ENCODE measurements at places on chromosomes 2 and 18. TPM values are rescaled to one million over a fixed set of nuclear protein-coding genes. Genes with fewer than 3 reads are reported as not detected.

DNA sequence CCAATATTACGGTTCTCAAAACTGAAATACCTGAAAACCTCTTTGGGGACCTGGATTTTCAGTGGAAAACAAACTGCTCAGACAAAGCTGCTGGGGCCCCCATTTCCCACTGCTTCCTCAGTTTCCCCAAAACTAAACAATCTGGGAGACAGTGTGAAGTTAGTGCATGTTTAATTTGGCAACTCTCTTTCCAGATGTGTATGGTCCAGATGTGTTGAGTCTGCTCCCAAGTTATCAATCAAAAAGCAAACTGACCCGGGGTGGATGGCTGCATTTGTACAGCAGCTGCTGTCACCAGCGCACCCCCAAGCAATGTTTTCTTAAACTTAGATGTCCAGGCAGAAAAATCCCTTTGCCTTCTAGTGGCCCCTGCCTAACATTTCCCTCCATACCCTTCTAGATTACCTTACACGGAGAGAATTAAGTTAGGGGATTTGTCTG lies 136.9 kb downstream of the COPS8 start:
- H3K27ac ChIP-seq = peak overlapping the region; percentile 95
- H3K4me3 ChIP-seq = peak overlapping the region; percentile 45
- DNase-seq = no peak
- no peaks in the 10 kb centered on the region for H3K36me3 ChIP-seq

- H3K27me3 ChIP-seq = no peaks in the 10 kb centered on the region
- H3K4me3 ChIP-seq = no peak within 1 kb of the TSS
- H3K36me3 ChIP-seq = no peaks in the 10 kb centered on the region
- no peaks in the 10 kb centered on the region for H3K4me1 ChIP-seq
- H3K27ac ChIP-seq = no peak within 1 kb of the TSS
Measured at GRCh38 chr2:32264422-32265105, at the start of gene NLRC4. TSS of gene NLRC4 (minus strand) at chr2:32264886. CDS start at chr2:32256775, 8,111 bp downstream.

Gene CHCHD5
- 7.7 TPM for total RNA-seq

Gene HK2
- total RNA-seq = 76.4 TPM

- DNase-seq = peak; percentile 77
- peak overlapping the region; percentile 45 for H3K4me3 ChIP-seq
- H3K36me3 ChIP-seq = peaks cover 74% of the 10 kb centered on the region
- peaks cover 41% of the 10 kb centered on the region for H3K4me1 ChIP-seq
Measured at GRCh38 chr2:47033102-47033880, 117.7 kb upstream of the MCFD2 start.
